ENCODE measurements at places on chromosomes 4 and X.

GRCh38 chr4:84379917-84380641, 119.0 kb downstream of the NKX6-1 start:
- no peak for DNase-seq

GRCh38 chr4:95563638-95564337, 15.0 kb upstream of the UNC5C start:
- no peak for DNase-seq

GRCh38 chrX:18971506-18971905, 12.4 kb downstream of the PHKA2 start:
- no peak for DNase-seq

GRCh38 chr4:182521011-182521410, 277.8 kb downstream of the TENM3 start:
- DNase-seq: no peak

- no peak for DNase-seq
Observed at GRCh38 chr4:70183168-70183939, 12.2 kb upstream of the ODAM start.

DNA sequence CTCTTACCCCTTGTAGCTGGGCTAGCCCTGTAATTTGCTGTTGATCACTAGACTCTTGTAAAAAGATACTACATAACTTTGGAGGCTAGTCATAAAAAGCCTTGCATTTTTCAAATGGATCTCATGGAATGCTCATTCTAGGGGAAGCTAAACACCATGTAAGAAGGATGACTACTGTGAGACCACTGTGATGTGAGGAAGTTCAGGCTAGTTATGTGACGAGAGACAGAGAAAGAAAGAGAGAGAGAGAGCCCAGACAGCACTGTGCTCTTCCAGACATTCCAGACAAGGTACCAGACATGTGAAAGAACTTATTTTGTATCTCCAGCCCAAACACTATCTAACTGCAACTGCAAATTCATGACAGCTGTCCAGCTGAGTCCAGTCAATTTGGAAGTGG, 404.6 kb upstream of the PITX2 start:
- DNase-seq: no peak

DNA sequence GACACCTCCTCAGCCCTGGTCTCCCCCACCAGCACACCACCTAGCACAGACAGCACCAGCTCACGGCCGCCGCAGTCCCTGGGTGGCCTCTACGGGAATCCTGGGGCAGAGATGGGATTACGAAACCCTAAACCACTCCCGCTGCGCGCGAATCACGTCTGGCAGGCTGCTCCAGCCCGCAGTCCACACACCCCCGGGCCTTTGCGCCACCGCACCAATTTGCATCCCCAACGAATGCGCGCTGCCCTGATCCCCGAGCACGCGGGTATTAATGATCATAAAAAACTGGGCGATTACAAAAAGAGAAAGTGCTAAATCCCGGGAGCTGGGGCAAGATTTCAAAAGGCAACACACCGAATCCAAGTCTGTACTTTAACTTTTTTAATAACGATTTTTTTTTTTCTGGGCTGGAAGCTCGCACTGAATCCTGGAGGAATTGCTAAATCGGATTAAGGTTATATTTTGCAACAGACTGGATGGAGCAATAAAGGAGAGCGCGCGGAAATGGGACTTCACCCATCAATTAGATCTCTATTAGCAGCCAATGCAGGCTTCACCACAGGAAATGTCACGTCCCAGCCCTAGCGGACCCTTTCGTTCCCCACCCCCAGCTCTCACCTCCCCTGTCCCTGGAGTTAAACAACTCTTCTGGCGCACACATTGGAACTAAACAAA, 69.8 kb upstream of the TMEM33 start:
- no peak for DNase-seq

GRCh38 chr4:26839534-26839951, 21.1 kb upstream of the STIM2 start:
- DNase-seq: no peak

Data from GM12891 (cell line).